Activated effector memory CD4-positive, alpha-beta T cell treated with Interleukin-2 at 50 U/mL for 16 hours (primary cell): ENCODE measurements at places on chromosomes 1 and 21.

DNA sequence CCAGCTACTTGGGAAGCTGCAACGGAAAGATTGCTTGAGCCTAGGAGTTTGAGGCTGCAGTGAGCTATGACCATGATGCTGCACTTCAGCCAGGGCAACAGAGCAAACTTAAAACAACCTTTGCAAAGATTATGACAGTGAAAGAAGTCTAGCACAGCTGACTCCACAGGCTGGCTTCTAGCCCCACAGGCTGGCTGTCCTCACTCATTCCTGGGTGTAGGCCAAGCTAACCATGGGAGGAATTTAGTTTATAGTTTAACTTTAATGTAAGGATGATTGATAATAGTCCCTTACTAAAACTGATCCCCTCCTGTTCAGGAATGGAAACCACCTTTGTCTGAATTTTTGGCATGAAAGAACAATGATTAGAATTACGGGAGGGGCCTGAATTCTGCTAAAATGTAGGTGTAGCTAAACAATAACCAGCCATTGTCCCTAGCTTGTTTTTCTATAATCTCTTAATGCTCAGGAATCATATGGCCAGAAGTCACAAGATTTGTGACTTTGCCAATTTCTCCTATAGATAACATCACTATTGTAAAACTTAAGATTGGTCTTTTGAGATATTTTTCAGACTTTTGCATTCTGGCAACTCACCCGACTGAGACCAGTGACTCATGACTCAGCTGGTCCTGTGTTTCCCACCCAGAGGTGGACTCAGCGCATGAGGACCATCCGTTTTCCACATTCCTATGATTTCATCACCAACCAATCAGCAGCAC, 28.1 kb upstream of the SGIP1 start:
- no peak for DNase-seq

- no peak for DNase-seq
These were observed 69.7 kb upstream of the PDE9A start for GRCh38 chr21:42583477-42584295.

- no peak for DNase-seq
These were observed 96.5 kb upstream of the CAMK1G start for GRCh38 chr1:209486861-209487593.

- no peak for DNase-seq
These were observed 16.3 kb upstream of the H3-3A start for GRCh38 chr1:226046240-226046639.

DNA sequence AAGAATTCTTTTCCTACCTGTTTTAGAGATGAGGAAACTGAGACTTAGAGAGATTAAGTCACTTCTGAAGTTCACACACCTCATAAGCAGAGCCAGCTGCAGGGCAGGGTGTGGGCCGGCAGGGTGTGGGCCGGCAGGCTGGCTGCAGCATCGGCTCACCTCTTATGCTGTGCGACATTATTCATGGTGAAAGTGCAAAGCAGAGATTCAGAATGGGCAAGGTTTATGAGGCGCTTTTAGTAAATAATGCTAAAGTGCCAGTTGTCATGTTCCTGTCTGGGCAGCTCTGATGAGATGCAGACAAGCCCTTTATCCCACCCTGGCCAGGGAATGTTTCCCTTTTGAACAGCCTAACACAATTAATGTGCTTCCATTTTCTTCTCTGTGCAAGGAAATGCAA, 14.6 kb downstream of the MAB21L3 start:
- no peak for DNase-seq

DNA sequence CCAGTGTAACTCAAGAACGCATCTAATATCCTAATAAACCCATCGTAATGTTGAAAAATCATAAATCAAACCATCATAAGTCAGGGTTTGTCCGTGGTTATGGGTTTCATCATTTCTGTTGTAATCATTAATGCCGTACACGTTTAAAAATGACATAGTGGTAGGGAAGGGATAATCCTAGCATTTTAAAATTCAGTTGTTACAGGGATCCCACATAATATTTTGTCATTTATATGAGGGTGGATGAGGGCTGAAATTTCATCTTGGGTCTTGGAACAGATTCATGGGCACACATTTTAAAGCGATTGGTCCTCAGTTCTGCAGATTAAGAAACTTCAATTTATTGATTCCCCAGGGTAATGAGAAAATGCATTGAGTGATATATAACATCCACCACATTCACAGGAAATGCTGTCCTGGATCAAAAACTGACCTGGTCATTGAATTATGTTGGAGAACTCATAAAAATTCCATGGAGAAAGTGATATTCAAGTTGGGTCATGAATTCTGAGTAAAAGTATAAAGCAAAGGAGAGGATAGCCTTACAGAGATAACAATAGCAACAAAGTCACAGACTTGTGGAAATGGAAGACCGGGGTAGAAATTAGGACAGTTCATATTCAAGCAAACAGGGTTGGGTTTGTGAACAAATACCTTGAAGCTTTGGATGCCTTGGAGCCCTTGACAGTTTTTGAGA, 1527.3 kb upstream of the TPTE start:
- no peak for DNase-seq

DNA sequence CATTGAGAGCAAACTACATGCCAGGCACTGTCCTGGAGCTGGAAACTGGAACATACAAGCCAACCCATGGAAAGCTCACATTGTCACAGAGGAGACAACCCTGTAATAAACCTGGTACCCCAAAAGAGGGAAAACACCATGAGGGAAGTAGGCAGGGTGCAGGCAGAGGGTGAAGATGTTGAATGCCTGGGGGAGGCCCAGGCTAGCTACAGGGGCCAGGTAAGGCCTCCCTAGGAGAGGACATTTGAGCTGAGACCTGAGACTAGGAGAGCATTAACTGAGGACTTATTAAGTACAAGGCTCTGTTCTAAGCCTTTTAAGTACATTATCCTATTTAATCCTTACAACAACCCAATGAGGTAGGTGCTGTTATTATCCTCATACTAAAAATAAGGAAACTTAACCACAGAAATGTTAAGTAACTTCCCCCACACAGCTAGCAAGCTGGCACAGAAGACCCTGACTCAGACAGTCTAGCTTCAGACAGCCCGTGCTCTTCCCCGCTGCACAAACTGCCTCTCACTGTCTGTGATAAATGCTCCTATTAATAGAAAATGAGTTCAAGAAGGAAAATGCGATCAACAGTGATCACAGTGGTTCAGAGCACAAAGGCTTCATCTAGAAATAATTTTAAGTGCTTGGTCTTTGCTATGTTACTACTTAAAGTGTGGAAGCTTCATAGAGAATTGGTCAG, 41.8 kb downstream of the ZNF281 start:
- no peak for DNase-seq

DNA sequence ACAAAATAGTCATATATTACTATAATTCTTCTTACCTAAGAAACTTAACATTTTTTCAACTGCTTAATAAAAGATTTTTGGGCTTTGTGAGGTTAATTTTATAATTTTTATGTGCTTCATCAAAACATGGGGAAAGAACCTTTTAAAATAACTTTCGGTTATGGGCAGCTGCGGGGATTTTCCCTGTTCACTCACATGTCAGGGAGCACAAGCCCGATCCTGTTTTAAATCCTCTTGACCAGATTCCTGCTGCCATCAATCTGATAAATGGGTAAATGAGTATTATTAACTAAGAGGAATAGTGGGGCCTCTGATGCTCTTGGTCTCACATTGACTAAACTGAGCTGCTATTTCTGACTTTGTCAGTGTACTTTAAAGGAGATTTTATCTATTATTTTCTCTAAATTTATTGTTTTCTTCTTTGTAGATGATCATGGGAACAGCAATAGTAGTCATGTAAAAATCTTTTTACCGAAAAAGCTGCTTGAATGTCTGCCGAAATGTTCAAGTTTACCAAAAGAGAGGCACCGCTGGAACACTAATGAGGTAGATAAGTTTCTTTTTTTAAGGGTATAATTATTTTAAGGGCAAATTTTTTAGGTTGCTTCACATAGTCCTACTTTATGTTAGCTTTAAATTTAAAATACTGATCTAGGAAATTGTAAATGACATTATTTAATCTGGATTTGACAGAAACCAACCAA, 39.6 kb downstream of the CAMTA1 start:
- DNase-seq, result no peak
